Ascending aorta (tissue), 2 donors: ENCODE measurements at places on chromosomes 5 and 9.
A peak's percentile ranks its signal among the peaks of the same experiment; 100 is the strongest.

- no peak for DNase-seq
Observed at GRCh38 chr5:115857626-115858349, 16.1 kb downstream of the AP3S1 start.

DNA sequence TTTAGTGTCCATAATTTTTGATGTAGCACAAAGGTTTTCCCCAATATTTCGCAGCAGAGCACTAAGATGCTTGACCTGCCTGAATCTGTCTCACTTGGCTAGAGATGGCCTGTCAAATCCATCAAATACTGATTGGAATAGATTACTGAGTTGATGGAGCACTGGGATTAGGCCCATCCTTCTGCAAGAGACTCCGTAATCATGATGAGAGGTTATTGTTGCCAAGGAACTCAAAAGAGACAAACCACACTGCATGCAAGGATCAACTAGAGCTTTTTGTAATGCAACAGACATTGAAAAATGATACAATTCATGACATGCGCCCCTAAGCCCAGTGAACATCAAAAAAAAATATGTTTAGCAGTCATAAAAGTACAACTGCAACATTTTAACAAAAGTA is 585.3 kb upstream of the GRAMD2B start:
- DNase-seq = no peak

DNA sequence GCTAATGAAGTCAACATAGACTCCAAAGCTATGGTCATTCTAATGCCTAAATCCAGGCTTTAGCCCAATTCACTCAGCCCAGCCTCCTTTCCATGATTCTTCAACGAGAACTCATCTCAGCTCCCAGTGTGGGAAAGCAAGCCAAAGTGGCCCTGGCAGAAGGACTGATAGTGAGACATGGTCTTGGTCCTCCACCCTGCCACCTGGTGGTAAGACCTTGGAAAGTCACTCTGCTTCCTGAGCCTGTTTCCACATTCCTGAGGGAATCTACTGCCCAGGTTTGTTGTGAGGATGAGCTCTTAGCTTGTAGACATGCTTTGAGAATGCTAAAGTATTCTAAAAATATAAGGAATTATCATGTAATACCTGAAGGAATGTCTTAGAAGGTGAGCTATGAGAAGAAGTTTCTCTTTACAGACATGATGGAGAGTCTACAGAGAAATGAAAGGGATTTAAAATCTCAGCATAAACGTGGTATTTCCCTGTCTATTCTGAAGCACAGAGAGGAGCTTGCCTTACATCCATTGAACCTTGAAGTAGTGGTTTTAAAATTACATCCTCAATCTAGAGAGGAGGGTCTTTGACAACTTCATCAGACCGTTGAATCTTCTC is 173.5 kb downstream of the TRIM32 start:
- peak; percentile 62 for DNase-seq

DNA sequence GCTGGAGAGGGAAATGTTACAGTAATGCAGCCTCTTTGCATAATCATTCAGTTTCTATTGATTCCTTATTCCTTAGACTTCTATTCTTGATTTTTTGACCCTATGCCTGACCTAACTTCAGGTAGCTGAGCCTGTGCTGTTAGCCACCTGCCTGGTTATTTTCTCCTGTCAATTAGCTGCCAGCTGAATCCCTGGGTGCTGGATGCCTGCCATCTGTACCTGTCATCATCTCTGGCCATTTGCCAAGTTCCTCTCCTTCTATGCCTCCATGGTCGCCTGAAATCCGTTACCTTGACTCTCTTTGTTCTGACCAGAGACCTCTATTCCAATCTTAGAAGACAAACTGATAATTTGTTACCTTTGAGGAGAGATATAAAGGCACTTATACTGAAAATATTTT is 178.3 kb downstream of the CAVIN4 start:
- no peak for DNase-seq

GRCh38 chr5:52981507-52981906 is 7.6 kb upstream of the ITGA2 start:
- DNase-seq = no peak

GRCh38 chr9:3516667-3517330 is 9.0 kb downstream of the RFX3 start:
- no peak for DNase-seq

- DNase-seq = no peak
Observed at GRCh38 chr9:113397203-113397631, 3.9 kb downstream of the ALAD start.

- no peak for DNase-seq
Observed at GRCh38 chr5:86463339-86463738, 154.4 kb upstream of the COX7C start.

DNA sequence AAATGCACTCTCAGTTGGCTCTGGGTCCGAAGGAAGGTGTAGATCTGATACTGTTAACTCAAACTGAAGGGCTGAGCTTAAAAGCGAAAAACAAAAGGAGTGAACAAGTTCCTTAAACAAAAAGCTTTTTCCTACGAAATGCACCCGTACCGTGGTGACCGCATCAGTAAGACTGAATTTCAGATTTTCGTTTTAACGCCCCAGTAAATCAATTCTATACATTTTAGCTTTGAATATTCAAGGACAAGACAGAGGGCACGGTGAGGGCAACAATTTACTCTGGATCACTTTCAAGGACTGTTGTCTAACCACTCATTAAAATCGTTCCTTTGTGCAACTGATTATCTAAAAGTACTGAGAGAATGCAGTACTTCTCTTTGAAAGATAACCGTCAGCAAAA is 1.9 kb downstream of the HOMER1 start:
- DNase-seq = no peak

DNA sequence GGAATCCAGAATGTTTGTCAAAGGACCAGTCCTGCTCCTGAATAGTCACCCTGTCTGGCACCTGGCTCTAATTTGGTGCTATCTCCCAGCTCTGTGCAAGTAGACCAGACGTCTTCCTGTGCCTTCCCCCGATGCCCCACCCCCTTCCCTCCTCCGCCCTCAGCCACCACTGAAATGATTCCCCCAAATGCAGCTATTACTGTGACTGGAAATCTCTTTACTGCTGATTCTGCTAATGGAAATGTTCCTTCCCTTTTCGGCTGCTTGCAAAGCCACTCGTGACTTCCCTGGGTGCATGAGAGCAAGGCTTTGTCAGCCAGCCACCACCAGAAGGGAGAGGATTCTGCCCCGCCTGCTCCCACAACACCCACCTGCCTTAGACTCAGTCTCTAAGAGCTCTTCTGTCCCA is 11.4 kb downstream of the ASTN2 start:
- no peak for DNase-seq
